ENCODE measurements at places on chromosomes 3 and 15. TPM values are rescaled to one million over a fixed set of nuclear protein-coding genes. Genes with fewer than 3 reads are reported as not detected.

DNA sequence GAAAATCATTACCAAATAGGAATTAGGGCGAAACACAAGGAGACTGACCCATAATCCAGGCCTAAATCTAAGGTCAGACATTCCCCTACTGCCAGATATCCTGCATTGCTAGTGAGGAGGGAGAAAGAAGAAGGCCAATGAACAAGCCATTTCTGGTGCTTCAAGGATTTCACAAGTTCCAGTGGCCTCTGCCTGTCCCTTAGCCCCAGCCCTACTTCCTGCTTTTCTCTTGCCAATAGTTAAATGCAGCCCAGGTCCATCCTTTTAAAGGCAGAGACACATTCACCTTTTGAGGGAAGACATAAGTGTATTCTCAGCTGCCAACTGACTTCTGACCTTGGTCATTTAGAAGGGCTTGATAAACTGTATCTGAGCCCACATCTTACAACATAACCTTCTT, 135.8 kb downstream of the ZNF621 start:
- H3K27ac ChIP-seq = no peak overlapping the region
- no peaks in the 10 kb centered on the region for H3K27me3 ChIP-seq

DNA sequence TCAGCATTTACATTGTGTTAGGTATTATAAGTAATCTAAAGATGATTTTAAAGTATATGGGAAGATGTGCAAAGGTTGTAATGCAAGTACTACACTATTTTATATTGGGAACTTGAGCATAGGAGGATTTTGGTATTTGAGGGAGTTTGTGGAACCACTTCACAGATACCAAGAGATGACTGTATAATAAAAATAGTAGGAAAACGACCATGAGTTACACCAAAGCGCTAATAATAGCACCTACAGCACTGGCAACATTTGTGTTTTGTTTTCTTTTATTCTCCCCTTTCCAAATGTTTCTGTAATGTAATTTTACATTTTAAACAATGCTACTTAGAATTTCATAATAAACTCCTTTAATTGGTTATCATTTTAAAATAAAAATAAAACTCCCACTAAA, 10.5 kb downstream of the CNBP start:
- H3K27me3 ChIP-seq = no peaks in the 10 kb centered on the region
- no peak for DNase-seq
- H3K4me3 ChIP-seq = no peak overlapping the region
- no peak overlapping the region for H3K27ac ChIP-seq

FOXL2 gene
- not detected for polyA plus RNA-seq

RAD51 gene
- 0.61 TPM for polyA plus RNA-seq

DNA sequence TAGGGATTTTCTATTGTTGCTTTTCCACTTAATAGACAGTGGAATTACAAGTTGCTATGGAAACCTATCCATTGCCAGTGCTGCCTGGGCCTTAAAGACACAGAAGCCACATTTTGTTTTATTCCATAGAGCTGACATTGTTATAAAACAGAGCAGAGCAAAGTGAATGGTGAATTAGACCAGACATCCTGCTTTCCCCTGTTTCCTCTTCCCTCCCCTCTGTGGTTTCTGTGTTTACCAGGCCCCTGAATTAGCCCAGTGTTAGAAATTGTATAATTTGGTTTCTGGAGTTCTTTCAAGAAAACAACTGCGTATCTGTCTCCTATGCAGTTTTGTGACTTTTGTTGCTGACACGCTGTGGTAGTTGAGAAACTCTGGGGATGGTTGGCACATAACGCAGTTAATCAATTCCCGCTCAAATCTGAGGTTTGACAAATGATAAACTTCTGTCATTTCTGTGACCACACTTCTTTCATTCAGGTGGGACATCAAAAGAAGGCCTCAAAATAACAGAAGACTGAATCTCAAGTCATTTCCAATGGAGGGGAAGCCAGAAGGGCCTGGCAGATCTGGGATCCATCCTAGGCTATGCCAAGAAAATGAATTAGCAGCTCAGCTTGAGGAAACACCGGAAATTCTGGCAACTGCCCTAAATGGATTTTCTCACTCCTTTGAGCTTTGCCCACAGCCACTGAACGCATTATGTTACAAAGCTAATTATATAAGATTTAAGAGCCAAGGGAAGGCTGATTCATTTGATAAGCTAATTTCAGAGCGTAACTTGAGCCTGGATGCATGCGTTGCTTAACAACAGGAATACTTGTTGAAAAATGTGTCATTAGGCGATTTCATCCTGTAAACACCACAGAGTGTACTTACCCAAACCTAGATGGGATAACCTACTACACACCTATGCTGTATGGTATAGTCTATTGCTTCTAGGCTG, 46.9 kb downstream of the NR1D2 start:
- no peak overlapping the region for H3K4me3 ChIP-seq
- no peak overlapping the region for H3K27ac ChIP-seq
- peaks cover 8% of the 10 kb centered on the region for H3K4me1 ChIP-seq
- no peak for DNase-seq
- no peaks in the 10 kb centered on the region for H3K27me3 ChIP-seq
- H3K36me3 ChIP-seq = no peaks in the 10 kb centered on the region

DNA sequence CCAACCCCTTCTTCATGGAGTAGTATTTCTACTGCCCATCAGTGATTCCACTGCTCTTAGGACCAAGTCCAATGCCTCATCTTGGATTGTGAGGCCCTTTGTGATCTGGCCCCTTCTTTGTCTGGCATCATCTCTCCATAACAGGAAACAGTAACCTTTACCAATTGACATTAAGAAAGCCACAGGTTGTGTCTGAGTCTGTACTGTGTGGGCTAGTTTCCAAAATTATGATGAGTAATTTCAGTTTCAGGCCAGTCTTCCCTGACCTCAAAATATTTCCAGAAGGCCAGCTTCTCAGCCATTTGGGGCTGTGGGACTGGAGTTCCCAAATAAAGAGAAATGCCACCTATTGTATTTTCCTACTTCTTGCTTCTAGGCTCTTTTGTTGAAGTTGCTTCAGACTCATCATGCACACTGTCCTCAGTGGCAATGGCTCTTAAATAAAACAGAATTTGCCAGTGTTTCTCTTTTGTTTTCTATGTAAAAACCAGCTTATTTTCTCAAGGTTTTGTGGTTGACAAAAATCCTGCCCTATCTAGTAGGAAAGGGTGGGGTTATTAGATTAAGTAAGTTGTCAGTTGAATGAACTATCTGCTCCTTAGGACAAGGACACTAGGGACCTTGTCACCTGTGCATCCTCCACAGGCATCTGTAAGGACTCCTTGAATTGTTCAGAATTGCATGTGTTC, 47.0 kb upstream of the ACKR4 start:
- no peak overlapping the region for H3K4me3 ChIP-seq
- no peaks in the 10 kb centered on the region for H3K27me3 ChIP-seq
- no peaks in the 10 kb centered on the region for H3K36me3 ChIP-seq
- H3K4me1 ChIP-seq = peaks cover 19% of the 10 kb centered on the region
- H3K27ac ChIP-seq = no peak overlapping the region

COL6A6 gene
- polyA plus RNA-seq = not detected

GRCh38 chr3:107412376-107412775, 35.1 kb downstream of the CCDC54 start:
- no peaks in the 10 kb centered on the region for H3K4me1 ChIP-seq
- H3K27ac ChIP-seq = no peak overlapping the region
- no peaks in the 10 kb centered on the region for H3K27me3 ChIP-seq
- no peak for DNase-seq

GRCh38 chr3:187685948-187686347, 15.8 kb upstream of the SST start:
- no peak overlapping the region for H3K4me3 ChIP-seq
- DNase-seq = no peak
- H3K4me1 ChIP-seq = no peaks in the 10 kb centered on the region
- H3K27me3 ChIP-seq = peaks cover 2% of the 10 kb centered on the region

DNA sequence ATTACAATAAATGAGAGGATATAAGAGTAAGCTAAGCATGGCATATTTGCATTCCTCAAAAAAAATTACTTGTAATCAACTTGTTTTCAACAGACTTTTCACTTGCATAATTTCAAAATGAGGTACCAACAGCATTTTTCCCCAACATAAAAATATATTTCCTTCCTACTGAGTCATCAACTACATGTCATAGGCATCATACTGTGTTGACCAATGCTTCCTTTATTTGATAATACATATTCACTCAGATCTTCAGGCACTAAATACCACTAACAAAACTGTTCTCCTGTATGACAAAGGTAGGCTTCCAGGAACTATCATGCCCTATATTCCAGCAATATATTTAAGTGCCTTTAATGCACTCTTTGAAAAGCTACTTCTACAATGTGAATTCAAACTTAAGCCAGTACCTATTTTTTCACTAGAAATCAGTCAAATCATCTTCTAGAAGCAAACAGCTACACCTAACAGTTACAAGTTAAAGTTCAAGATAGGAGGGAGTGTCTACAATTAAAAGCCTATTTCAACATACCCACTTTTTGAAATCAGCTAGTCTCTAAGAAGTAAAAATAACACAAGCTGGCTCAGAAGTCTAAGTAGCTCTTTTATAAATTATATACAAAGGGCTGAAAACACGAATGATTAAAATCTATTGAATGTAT, 11.3 kb downstream of the ADAM10 start:
- H3K4me3 ChIP-seq = no peak overlapping the region
- no peaks in the 10 kb centered on the region for H3K36me3 ChIP-seq
- H3K27me3 ChIP-seq = no peaks in the 10 kb centered on the region
- H3K4me1 ChIP-seq = peaks cover 69% of the 10 kb centered on the region

GRCh38 chr3:41002104-41002503, 197.2 kb upstream of the CTNNB1 start:
- no peak overlapping the region for H3K4me3 ChIP-seq
- no peak for DNase-seq
- H3K27ac ChIP-seq = no peak overlapping the region
- no peaks in the 10 kb centered on the region for H3K27me3 ChIP-seq

- H3K4me3 ChIP-seq = no peak overlapping the region
- H3K27me3 ChIP-seq = no peaks in the 10 kb centered on the region
- no peak for DNase-seq
These were observed 573.0 kb downstream of the RBMS3 start for GRCh38 chr3:29853841-29854397.

PPP2R3A gene
- polyA plus RNA-seq = 0.05 TPM

DNA sequence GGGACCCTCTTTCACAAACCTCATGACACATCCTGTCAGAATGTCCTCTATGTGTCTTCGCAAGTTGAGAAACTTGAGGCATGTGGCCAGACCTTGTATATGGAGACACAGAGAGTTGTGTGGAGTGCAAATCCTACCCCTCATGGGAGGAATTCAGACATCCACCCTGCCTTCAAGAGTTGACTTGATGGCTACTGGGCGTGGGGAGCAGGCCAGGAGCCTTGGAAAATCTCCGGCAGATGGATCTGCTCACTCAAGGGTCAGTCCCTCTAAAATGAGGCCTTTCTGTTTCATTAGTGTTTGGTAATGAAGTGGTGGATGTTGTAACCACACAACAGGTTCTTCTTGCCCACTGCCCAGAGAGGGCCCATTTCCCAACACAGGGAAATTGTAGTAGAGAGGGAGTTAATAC, 79.0 kb downstream of the ASB7 start:
- no peak overlapping the region for H3K4me3 ChIP-seq
- no peaks in the 10 kb centered on the region for H3K4me1 ChIP-seq
- H3K27me3 ChIP-seq = no peaks in the 10 kb centered on the region

GRCh38 chr3:23748398-23749110, 57.2 kb upstream of the UBE2E1 start:
- DNase-seq = peak; percentile 99
- no peak overlapping the region for H3K4me3 ChIP-seq
- H3K27ac ChIP-seq = peak overlapping the region; percentile 80
- no peaks in the 10 kb centered on the region for H3K36me3 ChIP-seq
- H3K27me3 ChIP-seq = no peaks in the 10 kb centered on the region

CPEB1 gene
- not detected for polyA plus RNA-seq

FRG2C gene
- not detected for polyA plus RNA-seq

ROPN1B gene
- not detected for polyA plus RNA-seq

GRCh38 chr3:63951492-63952247, 39.5 kb upstream of the SCAANT1 start:
- peak overlapping the region; percentile 59 for H3K27ac ChIP-seq
- no peaks in the 10 kb centered on the region for H3K4me1 ChIP-seq
- DNase-seq = no peak
- peaks cover 20% of the 10 kb centered on the region for H3K36me3 ChIP-seq
- no peak overlapping the region for H3K4me3 ChIP-seq
- no peaks in the 10 kb centered on the region for H3K27me3 ChIP-seq

DNA sequence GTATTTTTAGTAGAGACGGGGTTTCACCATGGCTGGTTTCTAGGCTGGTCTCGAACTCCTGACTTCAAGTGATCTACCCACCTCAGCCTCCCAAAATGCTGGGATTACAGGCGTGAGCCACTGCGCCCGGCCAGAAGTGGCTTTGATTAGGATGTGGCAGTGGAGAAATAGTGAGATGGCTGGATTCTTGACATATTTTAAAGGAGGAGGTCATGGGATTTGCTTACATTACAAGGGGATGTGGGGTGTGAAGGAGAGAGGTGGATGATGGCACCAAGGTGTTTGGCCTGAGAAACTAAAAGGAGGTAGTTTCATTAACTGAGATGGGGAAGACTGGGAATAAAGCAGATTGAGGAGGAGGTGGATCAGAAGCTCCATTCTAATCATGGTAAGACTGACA, 15.0 kb upstream of the LTF start:
- H3K4me1 ChIP-seq = peaks cover 11% of the 10 kb centered on the region
- no peak overlapping the region for H3K27ac ChIP-seq
- no peak for DNase-seq
- H3K27me3 ChIP-seq = no peaks in the 10 kb centered on the region

GRCh38 chr3:17877299-17877698, 134.9 kb upstream of the TBC1D5 start:
- H3K4me3 ChIP-seq = no peak overlapping the region
- H3K36me3 ChIP-seq = no peaks in the 10 kb centered on the region
- H3K4me1 ChIP-seq = peaks cover 12% of the 10 kb centered on the region
- no peaks in the 10 kb centered on the region for H3K27me3 ChIP-seq
- no peak for DNase-seq

GRCh38 chr3:107542665-107543064, 19.9 kb downstream of the BBX start:
- H3K27ac ChIP-seq = no peak overlapping the region
- no peaks in the 10 kb centered on the region for H3K4me1 ChIP-seq
- H3K27me3 ChIP-seq = no peaks in the 10 kb centered on the region
- no peaks in the 10 kb centered on the region for H3K36me3 ChIP-seq

DNA sequence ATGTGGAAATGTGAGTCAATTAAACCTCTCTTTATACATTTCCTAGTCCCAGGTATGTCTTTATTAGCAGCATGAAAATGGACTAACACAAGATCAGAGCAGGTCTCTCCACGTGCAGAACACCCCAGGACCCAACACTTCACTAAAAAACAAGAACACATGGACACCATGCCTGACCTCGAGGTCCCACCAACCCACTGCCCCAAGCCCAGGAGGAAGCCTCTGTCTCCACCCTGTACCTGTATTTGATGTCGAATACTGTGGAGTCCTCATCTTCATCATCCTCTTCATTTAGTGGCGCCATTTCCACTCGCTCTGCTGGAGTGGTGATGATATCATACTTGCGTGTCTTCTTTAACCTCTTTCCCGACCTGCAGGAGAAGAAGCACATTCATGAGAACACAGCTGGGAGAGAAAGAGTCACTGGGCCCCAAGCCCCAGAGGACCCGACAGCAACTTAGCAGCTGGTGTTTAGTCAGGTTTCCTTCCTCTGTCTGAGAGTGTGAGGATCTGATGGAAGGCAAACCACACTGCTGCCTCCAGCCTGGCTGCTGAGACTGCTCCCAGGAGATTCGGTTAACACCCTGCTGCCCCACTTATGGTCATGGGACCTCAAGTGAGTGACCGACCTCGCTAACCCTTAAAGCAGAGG, 25.5 kb downstream of the FAM174B start:
- no peak for DNase-seq
- no peak overlapping the region for H3K27ac ChIP-seq
- H3K4me1 ChIP-seq = no peaks in the 10 kb centered on the region

EPHB3 gene
- 0.71 TPM for polyA plus RNA-seq
